Choroid plexus epithelial cell (primary cell): ENCODE measurements at places on chromosomes 1 and 21.

- DNase-seq = no peak
These were observed 8.1 kb upstream of the KHDRBS1 start for GRCh38 chr1:32005522-32005921.

- DNase-seq = peak; percentile 69
These were observed 1.2 kb downstream of the PTPN14 start for GRCh38 chr1:214550013-214550856.

DNA sequence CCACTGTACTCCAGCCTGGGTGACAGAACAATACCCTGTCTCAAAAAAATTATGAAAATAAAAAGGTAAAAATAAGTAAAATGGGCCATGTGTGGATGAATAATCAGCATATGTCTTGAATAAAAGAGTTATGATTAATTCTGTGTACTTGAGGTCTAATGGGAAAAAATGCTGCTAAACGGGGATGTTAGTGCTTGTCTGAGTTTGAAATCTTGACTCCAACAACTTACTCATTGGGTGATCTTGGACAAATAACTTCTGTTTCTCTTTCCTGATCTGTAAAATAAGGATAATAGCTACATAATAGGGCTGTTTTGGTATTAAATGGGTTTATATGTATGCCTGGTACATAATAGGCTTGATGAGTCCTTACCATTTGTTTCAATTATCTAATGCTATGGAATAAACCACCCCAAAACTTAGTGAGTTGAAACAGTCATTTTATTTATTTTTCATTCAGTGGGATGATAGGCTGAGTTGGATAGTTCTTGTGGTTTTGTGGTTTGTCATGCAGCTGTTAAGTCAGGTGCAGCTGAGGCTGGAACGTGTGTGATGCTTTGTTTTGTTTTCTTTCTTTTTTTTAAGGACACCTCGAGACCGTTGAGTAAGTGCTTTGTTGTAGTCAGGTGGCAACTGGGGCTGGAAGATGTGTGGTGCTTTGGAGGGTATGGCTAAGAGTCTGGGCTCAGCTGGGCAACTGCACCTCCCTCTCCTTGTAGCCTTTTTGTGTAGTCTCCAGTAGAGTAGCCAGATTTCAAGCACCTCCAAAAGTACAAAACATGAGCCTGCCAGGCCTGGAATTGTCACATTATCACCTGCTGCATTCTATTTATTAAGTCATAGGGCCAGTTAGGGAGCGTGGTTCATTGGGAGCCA, 4.9 kb downstream of the MDM4 start:
- DNase-seq = peak; percentile 86

DNA sequence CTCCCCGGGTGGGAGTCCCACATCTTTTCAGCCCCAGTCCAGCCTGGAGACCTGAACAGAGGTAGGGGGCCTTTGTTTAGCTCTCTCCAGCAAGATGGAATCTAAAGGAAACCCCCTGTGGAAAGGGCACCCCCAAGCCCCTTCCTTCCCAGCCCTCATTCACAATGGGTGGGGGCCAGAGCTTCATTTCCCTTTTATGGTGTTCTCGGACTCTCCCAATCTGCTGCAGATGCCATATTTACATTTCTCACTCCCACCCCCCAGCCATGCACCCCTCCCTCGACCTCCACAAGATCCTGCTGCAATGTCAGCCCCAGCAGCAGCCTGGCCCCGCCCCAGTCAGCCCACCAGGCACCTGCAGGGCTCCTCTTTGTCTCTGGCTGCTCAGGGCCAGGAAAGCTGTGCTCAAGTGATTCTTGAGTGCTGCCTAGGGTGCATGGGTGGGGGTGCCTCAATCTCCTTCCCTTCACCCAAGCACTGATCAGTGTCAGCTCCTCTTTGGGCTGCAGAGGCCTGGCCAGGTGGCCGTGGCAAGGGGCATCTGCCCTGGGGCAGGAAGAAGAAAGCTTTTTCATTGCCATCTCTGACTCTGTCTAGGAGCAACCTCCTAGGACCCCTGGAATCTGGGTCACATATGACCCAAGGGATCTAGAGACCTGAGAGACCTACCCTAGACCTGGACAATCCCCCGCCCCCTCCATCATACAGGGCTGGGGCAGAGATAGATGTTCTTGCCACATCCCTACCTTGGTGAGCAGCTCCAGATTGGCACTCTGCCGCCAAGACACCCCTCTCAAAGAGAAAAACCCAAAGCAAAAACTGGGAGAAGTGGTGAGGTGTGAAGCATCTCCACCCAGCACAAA, 1.7 kb downstream of the KIF21B start:
- no peak for DNase-seq

DNA sequence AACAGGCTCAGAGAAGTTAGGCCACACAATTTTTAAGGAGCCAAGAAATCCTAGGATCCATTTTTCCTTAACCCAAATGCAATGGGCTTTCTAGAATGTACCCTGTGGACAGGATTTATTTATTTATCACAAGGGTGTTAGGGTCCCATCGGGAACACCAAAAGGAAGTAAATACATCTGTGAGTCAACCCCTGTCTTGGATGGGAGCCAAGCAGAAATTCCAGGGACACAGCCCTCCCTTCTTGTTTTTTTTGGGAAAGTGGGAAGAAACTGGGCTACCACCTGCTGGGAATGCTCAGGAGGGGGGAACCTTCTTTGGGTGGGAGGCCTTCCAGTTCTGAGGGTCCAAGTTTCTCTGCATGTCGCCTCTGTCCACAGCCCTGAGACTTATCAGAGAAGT, 1.3 kb downstream of the CRNN start:
- no peak for DNase-seq

DNA sequence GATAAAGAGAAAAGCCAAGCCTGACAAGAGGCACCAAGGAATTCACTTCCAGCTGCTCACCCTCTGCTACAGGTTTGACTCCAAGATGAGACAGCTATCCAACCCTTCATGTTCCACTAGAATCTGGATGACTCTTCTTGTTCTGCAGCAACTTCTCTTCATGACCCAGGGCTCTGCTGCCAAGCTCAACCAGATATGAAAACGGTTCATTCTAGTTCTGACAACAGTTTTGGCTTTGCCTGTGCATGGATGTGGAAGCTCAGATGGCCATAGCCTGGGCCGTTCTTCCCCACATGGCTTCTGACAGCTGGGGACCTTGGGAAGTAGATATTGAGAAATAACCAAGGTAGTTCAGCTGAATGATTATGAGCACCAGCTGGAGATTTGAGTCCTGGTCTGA, 13.7 kb downstream of the PI4KB start:
- DNase-seq = no peak

DNA sequence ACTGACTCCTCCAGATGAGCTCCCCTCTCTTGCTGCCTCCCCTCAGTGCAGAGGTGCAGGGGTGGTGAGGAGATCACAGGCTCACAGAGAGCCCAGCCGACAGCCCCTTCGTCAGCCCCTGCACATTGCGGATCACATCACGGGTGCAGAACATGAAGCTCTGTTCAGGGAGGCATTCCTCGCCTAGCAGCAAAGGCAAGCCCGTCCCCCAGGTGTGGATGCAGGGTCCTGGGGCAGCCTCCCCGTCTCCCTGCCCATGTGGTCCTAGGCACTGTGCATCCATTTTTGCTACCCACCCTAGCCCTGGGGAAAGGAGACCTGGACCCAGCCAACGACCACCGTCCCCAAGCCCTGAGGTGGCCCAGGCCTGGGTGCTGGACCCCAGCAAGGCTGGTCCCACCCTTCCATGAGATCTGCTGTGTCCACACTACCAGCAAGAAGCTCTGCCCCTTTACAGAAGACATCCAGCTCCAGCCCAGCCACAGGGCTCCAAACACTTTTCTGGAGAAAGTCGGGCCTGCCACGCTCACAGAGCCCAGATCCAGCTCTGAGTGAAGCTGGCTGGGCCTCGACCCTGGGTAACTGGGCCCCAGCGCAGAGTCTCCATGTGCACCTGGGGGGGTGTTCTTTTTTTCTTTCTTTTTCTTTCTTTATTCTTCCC, 248.7 kb downstream of the NPHP4 start:
- DNase-seq = no peak

- DNase-seq = no peak
These were observed 1.3 kb downstream of the INAVA start for GRCh38 chr1:200895801-200896530.

GRCh38 chr1:54819195-54819536, 18.0 kb upstream of the TTC22 start:
- DNase-seq = no peak
